ENCODE measurements at places on chromosomes 7 and 10.
A peak's percentile ranks its signal among the peaks of the same experiment; 100 is the strongest.

DNA sequence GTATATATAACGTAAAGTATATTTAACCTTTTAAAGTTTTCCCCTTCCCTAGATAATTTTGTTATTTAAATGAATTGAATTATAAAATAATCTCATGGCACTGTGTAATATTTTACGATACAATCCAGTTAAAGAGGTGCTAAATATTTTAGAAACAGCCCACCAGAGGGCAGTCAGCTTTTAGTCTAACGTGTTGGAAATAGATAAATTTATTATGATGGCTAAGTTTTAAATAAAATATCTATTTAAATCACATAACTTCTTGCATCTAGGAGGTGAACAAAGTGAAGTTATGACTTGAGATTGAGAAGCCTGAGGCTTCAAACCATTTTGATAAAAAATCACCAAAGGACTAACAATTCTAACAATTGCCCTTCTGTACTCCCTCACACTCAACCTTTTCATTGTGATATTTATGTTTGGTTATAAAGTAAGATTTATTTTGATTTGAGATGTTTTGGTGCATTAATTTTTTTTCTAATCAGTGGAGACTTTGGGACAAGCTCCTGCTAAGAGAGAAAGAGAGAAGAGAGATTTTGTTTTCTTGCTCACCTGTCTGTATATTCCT is 171.5 kb upstream of the SP4 start:
- DNase-seq, result no peak

DNA sequence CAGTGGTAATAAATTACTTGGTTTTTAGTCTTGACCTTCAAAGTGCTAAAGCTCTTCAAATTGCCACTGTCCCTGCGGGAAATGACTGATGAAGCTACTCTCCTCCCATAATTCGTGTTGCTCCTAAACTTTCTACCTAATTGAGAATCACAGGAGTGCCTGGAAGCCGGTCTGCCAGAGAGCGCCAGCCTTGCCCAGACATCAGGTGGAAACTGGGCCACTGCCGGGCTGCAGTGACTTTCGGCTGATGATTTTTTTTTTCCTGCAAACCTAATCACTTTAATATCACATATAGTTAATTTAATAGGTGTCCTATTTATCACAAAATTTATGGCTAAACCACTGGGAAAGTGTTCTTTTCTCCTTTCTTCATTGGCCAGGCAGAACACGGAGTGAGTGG is 59.6 kb upstream of the UBE3C start:
- DNase-seq, result no peak

- no peak for DNase-seq
These were observed 9.4 kb upstream of the IRF5 start for GRCh38 chr7:128928159-128928813.

GRCh38 chr7:118129041-118129795 is 54.7 kb upstream of the LSM8 start:
- no peak for DNase-seq

- DNase-seq, result peak; percentile 73
These were observed 41.5 kb upstream of the ZNF32 start for GRCh38 chr10:43689955-43690771.

GRCh38 chr7:135213831-135214230 is 2.5 kb upstream of the WDR91 start:
- DNase-seq, result no peak

- DNase-seq, result no peak
These were observed 8.5 kb downstream of the AHR start for GRCh38 chr7:17307000-17307399.

DNA sequence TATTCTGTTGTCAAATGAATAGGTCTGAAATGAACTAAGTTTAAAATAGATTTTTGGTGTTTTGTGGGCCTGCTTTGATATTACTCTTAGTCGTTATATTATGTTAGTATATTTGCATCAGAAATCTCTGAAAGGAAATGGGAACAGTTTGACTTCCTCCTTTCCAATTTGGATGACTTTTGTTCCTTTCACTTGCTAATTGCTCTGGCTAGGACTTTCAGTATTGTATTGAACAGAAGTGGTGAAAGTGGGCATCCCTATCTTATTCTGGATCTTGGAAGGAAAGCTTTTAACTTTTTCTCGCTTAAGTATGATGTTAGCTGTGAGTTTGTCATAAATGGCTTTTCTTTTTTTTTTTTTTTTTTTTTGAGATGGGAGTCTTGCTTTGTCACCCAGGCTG is 273.6 kb upstream of the DKK1 start:
- no peak for DNase-seq

DNA sequence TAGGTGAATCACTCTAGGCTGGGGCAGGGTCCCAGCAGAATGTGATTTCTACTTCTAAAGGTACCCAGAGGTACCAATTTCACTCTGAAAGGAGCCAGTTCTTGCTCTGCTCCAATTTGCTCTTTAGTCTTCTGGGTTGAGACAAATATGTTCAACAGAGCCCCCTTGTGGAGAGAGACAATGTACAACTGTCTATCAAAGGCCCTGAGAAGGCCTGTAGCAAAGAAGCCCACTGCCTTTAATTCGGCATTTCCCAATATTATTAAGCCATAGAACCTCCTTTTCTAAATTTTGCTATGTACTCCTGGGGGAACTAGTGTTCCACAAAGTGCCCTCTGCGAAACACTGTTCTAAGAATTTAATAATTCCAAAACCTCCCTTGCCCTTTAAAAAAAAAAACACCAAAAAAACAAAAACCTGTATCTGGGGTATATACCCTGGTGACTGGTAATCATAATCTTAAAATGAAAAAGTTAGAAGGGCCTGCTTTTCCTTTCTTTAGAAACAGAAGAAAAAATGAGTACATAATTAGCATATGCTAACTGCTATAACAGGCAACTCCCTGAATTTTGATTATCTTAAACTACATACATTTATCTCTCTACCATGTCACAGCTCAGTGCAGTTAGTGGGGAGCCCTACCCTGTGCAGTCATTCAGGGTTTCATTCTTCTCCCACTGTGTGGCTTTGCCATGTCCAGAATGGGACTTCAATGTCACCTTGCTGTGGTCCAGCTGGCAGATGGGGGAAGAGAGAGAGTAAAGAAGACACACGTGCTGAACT is 160.9 kb upstream of the BMPER start:
- DNase-seq, result no peak

GRCh38 chr10:71878327-71879034 is 27.4 kb upstream of the PSAP start:
- DNase-seq, result no peak

GRCh38 chr10:56585447-56586171 is 224.6 kb upstream of the ZWINT start:
- no peak for DNase-seq

GRCh38 chr7:106062521-106062931 is 49.6 kb downstream of the SYPL1 start:
- DNase-seq, result no peak

DNA sequence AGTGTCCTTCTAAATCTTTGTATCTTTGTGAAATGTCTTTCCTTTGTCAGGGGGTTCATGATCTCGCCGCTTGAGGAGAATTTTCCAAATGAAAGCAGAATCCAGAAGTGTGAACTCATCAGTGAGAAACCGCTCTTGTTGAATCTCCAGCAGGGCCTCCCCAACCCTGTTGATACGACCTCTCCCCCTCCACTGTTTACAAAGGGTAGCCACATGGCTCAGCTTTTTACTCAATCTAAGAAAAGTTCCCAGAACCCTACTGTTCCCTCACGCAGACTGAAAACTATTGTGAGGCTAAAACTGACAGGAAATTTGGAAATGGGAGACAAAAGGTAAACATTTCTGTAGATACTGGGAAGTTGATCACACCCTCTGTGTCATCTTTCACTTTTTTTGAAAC is 73.9 kb downstream of the SEMA3C start:
- no peak for DNase-seq

- DNase-seq, result no peak
These were observed 36.5 kb downstream of the MALSU1 start for GRCh38 chr7:23335621-23336020.

GRCh38 chr7:153939177-153939576 is 113.0 kb upstream of the DPP6 start:
- no peak for DNase-seq

GRCh38 chr7:110759069-110759468 is 331.9 kb upstream of the LRRN3 start:
- no peak for DNase-seq

DNA sequence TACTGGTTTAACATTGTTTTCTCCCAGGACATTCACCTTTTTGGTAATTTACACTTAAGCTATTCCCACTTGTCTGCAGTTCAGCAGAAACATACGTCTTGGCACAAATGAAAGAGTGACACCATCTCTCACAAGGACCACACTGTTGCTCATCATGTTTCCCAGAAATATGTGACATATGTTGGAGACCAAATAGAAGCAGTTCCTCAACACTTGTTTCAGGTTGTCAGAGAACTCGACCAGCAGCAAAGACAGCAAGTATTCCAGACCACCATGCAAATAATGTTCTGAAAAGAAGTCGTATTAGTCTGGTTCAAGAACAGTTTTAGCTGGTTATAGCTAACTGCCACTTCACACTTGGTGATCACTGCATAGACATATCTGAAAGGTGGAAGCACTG is 81.3 kb upstream of the KLF6 start:
- DNase-seq, result no peak

GRCh38 chr10:33330543-33331378 is 3.7 kb downstream of the NRP1 start:
- peak; percentile 68 for DNase-seq

DNA sequence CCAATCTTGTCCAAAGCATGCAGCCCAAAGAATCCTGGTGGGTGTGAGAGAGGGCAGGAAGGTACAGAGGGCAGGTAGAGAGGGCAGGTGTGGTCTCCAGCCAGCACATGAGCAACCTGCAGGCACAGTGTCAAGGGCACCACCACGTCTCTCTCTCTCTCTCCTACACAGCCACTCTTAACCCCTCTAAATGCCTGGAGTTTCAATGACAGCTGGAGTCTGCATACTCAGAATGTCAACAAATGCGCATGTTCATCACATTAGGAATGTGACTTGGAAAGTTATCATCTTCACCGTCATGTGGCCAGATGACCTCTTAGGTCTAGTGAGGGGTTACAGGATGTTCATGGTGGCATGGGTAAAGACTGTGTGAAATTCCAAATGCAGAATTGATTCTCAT is 456.8 kb downstream of the SORCS1 start:
- DNase-seq, result no peak

DNA sequence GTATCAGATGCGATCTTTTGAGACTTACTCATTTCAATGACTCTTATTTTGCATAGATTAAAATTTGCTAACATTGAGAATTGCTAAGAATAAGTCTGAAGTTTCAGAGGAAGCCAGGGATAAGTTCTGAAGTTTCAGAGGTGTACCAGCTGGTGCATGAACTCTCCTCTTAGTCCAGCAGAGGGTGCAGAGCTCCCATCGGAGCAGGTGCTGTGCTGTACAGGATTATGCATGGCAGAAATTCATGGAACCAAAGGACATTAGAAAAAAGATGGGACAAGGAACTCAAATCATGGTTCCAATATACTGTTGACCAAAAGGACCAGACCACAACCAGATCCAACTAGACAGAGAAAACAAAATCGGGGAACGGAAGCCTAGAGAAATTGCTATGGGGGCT is 41.9 kb downstream of the MGAM2 start:
- no peak for DNase-seq

GRCh38 chr7:29044554-29044953 is 86.4 kb upstream of the TRIL start:
- no peak for DNase-seq

DNA sequence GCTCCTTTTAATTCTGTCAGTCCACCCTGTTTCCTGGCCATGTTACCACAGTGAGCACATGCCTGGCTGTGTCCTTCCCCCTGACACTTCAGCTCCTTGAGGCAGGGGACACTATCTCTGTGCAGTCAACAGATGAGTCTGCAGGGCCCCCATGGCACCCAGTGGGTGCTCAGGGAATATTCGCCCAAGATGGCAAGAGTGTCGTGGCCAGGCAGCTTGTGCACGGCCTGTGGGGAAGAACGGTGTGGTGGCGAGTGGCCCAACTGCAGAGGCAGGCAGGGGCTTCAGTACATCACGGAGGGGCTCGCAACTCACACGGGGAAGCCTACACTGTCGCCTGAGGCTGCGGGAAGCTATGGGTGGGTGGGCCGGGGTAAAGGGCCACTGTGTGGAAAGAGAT is 91.1 kb downstream of the TRRAP start:
- no peak for DNase-seq

DNA sequence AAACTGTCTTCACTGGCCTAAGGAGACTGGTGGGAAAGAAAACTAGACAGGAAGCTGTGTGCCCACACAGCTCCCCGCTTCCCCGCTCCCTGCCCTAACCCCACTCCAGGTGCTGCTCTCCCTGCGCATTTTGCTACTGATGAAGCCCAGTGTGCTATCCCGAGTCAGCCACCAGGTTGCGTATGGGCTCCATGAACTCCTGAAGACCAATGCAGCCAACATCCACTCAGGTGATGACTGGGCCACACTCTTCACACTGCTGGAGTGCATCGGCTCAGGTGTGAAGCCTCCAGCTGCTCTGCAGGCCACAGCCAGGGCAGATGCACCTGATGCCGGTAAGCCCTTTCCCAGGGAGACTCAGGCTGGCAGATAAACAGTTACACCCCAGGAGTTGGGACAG is 20.3 kb upstream of the NFKB2 start:
- no peak for DNase-seq

GRCh38 chr7:128405471-128406313 is 4.1 kb downstream of the IMPDH1 start:
- peak; percentile 60 for DNase-seq

- no peak for DNase-seq
These were observed 13.3 kb downstream of the RBM17 start for GRCh38 chr10:6102128-6102527.

DNA sequence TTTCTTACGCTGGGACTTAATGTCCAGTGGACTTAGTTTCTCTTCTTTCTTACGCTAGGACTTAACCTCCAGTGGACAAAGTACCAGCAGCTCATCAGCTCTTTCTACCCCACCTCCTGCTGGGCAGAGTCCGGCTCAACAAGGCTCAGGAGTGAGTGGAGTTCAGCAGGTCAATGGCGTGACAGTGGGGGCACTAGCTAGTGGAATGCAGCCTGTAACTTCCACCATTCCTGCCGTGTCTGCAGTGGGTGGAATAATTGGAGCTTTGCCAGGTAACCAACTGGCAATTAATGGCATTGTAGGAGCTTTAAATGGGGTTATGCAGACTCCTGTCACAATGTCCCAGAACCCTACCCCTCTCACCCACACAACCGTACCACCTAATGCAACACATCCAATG is 199.7 kb downstream of the MLLT10 start:
- DNase-seq, result no peak

DNA sequence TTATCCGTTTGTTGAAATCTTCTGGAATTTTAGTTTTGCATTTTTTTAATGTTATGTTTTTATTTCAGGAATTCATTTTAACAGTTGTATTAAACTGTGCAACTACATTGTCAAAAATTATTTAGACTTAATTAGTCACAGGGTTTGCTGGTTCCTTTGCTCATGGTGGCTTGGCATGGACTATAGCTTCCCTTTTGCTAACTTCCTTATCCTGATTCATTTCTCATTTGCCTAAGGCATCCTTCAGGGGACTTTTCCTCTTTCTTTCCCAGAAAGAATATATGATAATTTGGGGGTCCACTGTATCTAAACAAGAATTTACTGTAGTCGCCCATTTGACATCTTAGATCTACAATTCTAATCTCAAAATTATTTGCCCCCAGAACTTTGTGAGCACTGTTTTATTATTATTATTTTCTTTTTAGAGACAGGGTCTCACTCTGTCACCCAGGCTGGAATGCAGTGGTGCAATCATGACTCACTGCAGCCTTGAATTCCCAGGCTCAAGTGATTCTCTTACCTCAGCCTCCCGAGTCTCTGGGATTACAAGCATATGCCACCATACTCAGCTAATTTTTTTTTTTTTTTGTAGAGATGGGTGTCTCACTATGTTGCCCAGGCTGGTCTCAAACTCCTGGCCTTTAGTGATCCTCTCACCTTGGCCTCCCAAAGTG is 13.9 kb downstream of the FIGNL1 start:
- no peak for DNase-seq

GRCh38 chr7:106111655-106112117 is 426 bp downstream of the SYPL1 start:
- DNase-seq, result peak; percentile 8

Measured in stimulated activated CD4-positive, alpha-beta T cell treated with anti-CD3 and anti-CD28 coated beads, Interleukin-2, amount 100 ng/mL, for 4 hours (primary cell).